ENCODE measurements at places on chromosomes 6 and 20.
A peak's percentile ranks its signal among the peaks of the same experiment; 100 is the strongest.

DNA sequence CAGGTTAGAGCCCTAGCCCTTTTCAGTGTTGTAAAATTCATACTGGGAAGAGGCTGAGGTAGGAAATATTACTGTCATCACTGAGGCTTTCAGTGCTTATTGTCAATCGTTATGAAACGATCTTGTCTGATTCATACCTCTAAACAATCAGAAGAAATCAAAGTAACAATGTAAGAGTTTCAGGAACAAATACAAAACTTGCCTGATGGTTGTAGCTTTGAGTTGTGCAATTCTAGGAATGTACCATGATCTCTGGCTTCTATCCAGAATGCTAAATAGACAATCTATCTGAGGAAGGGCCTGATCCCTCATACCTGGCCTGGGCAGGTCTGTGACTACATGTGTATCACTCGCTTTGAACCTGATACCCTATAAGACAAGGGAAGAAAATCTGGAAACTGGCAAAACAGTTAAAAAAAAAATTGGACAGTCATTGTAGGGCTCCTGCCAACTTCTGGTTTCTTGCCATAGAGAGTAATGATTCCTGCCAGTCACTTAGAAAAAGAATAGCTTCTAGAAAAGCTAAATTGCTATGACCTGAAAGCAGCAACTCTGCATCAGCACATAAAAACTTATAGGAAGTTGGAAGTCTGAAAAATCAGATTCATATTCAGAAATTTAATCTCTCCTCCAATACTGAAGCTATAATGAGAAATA lies 234.7 kb downstream of the BTBD9 start:
- DNase-seq: no peak

DNA sequence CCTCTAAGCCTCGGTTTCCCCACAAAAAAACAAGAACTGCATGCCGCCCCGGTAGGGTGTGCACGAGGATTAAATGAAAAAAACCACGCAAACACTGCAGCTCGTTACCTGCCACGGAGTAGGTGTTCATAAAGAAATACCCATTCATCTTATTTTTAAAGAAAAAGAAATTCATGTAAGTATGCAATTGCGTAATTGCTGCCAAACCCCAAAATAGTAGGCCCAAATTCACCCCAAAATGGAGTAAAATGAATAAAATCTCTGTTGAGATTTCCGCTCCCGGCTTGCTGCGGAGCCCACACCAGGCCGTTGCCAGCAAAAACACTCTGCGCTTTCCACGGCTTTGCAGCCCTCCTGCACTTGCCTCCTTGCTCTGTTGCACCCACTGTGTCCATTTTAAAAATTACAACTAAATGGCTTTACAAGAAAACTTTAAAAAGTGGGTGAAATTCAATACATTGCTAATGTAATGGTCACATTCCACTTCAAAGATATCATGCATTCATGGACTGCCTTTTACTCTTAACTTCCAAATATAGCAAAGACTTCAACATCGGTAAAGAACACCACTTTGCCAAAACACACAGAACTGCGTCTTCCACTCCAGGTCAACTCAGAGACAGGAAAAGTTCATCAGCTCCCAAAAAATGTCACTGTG lies 125.0 kb downstream of the ZMYND8 start:
- DNase-seq: no peak

- no peak for DNase-seq
Observed at GRCh38 chr6:22152841-22153240, 144.0 kb downstream of the PRL start.

- DNase-seq: no peak
Observed at GRCh38 chr20:49115564-49115963, 69.5 kb downstream of the CSE1L start.

DNA sequence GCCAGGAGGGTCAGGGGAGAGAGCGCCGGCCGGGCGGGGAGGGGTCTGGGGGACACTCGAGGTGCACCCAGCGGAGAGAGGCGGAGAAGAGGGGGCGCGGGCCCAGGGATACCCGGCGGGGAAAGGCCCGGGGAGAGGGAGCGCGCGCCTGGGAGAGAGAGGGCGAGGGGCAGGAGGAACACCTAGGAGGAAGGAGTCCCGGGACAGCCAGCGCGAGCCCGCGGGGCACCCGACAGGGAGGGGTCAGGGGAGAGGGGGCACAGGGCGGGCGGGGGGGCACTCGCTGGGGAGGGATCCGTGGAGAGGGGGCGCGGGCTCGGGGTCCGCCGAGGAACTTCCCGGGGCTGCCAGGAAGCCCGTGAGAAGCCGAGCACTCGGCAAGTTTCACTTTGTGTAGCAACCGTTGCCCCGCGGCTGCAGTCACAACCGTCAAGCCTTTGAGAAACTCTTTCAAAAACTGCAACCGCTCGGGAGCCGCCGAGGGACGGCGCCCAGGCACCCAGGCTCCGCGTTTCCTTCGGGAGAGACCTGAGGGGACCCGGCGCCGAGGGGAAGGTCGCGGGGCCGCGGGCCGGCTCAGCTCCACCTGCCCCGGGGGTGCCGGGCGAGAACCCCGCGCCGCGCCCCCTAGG lies 471 bp downstream of the EZR start:
- peak; percentile 44 for DNase-seq

DNA sequence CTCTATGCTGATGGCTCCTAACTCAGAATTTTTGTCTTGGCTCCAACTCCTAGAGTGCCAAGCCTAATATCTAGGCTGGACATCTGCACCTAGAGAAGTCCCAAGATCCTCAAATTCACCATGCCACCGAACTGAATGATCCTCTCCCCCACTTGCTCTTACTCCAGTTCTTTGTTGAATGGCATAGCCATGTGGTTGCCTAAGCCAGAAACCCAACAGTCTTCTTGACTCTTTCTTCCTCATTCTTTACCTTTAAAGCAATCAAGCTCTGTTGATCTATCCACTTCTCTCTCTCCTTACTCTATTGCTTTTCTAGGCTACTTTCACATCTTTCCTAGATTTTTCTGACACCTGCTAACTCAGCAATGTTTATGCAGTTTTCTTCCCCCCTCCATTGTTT lies 126.5 kb upstream of the FOXO3 start:
- no peak for DNase-seq

- DNase-seq: no peak
Observed at GRCh38 chr6:149134511-149134933, 183.0 kb upstream of the TAB2 start.

- DNase-seq: no peak
Observed at GRCh38 chr20:19099596-19100545, 112.6 kb upstream of the SLC24A3 start.

DNA sequence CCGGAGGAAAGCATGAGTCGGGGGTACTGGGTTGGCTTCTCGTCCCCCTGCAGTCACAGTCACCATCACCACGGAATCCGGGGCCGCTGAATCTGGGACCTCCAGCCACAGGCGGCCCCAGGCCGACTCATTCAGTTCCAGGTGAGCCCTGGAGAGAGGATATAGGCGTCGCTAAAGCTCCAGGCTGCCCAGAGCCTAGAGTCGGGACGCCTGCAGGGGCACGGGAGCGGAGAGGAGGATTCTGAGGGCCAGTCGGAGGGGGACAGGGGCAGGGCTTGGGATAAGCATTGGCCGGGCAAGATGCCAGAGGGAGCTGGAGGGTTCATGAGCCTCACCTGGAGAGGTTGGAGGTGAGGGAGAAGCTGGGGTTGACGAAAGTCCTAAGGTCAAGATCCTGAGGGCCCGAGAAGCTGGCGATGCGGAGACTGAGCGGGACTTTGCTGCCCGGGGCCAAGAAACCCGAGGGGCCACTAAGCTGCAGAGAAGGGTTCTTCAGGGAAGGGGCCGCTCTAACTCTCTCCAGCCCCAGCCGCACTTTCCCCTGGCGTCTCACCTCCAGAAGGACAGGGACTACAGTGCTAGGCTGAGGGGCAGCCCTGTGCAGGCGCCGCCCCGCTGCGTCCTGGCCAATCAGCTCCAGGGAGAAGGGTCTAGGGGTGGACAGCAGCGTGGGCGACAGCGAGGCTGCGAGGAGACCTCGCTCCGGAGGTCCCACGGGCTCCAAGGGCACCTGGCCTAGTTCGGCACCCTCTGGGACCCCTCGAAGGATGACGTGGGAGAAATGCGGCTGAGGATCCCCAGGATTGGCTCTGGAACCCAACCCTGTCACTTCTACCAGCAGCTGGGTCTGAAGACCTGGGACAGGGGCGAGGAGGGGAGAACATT lies 3.7 kb downstream of the SAPCD1 start:
- DNase-seq: no peak

- no peak for DNase-seq
Observed at GRCh38 chr6:44339763-44340625, 2.5 kb upstream of the SPATS1 start.

DNA sequence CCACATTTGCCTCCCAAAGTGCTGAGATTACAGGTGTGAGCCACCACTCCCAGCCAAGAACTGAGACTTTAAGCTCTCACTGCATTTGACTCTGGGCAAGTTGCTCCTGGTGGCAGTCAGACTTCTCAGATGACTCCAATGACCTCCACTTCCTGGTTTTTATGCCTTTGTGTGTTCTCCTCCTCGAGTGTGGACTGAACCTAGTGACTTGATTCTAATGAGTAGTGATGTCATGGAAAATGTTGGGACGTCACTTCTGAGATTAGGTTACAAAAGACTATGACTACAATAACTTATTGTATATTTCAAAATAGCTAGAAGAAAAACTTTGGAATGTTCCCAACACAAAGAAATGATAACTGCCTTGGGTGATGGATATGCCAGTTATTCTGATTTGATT lies 12.0 kb downstream of the SPINT3 start:
- DNase-seq: no peak

GRCh38 chr20:62439218-62439617 lies 11.9 kb upstream of the RBBP8NL start:
- no peak for DNase-seq

GRCh38 chr6:3314621-3315467 lies 56.1 kb downstream of the PSMG4 start:
- no peak for DNase-seq

DNA sequence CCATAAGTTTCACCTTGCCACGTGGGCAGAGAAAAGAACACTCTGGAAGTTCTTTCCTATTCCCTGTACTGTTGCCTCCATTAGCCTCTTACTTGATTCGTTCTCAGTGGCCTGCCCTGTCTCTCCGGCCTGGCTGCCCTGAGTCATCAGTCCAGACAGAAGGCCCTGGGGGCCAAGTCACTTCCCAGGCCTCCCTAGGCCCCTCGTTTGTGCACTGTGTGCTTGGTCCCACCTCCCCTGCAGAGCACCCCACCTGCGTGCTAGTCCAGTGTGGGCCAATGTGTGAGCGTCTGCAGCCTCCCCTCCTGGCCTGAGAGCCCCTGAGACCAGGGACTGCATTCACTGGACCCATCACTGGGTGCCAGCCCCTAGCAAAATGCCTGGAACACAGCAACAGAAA lies 191.2 kb upstream of the RREB1 start:
- no peak for DNase-seq

GRCh38 chr6:31940256-31940664 lies 5.6 kb upstream of the CFB start:
- no peak for DNase-seq

DNA sequence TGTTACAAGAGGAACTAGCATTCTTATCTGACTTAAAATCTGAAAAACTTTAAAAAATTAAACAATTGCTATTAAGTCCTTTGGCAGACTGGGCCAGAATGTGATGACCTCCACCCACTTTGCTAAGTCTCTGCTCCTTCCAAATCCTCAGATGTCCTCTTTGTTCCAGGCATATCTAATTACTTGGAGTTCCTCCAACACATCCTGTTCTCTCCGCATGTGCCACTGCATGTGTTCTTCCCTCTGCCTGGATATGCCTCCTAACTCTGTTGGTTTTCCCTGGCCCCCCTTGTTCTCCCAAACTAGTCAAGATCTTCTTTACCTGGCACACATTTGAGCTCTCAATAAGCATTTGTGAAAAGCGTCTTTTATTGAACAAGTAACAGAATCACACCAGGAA lies 23.1 kb downstream of the ELOVL2 start:
- DNase-seq: no peak

DNA sequence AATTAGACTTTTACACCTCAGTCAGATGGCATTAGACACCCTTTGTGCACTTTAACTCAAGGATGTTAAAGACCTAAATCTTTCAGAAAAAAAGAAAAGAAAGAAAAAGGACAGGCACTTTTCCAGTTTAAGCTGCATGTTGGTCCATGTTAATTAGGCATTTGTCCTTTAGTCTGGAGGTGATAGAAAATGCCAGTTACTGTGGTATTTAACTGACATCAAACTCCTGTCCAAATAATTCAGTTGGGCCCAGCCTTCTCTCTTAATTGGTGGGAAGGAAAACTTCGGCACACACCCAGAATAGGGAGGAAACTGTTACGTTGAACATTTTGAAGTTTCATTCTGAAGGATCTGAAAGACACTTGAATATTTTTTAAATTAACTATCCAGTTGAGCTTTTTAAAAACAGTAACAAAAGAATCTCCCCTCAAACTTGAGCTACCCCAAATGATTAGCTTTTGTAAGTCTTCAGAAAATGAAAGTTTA lies 30.3 kb downstream of the RREB1 start:
- DNase-seq: no peak

DNA sequence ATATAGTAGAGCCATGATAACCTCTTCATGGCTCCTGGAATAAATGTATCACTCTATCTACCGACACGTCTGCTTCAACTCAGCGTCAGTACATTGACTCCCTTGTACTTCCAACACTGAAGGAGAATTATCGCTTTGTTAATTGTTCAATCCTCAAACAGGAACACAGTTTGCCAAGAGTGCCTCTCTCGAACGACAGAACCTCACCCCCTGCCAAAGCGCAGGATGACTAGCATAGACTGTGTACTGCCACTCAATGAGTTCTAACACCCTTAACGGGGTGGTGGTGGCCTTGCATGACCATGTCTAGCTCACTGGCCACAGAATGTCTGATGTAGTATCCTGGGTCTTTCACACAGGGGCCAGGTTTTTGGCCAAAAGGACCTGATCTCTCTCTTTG lies 81.4 kb upstream of the HEY2 start:
- no peak for DNase-seq

DNA sequence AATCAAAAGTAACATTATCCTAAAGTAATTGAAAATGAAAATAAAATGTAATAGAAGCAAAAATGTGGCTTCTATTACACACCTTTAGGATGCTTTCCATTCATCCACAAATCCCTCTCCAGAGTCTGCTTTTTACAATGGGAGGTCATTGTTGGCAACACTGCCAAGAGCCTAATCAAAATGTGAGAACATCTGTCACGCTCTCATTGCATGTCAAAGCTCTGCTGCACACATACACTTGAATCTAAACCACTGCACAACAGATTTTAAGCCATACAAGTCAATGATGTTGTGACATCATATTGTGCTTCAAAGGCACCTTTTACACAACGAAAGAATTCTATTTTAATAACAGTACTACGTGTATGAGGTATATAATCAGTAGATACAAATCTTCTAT lies 82.1 kb downstream of the PREP start:
- DNase-seq: no peak

- no peak for DNase-seq
Observed at GRCh38 chr6:169499848-169500247, 202.0 kb downstream of the WDR27 start.

DNA sequence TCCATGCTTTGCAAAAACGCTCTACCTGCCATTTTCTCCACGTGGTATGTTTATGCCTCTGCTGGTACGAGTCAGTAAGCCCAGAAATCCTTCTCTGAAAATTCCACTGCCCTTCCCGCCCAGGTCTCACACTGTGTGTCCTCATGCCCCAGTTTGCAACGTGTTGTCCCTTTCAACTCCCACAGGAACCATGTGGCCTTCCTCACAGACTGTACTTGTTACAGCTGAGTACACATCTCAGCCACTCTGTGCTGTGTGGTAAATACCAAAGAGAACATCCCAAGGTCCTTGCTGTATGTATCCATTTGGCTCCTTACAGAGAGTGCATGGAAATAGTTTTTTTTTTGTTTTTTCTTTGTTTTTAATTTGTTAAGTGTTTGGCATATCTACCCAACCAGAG lies 56.9 kb downstream of the RTN4IP1 start:
- DNase-seq: no peak

- DNase-seq: no peak
Observed at GRCh38 chr6:67666177-67666964, 968.7 kb upstream of the ADGRB3 start.

- DNase-seq: no peak
Observed at GRCh38 chr20:43825051-43825402, 89.6 kb upstream of the TOX2 start.

Measured in T-helper 1 cell (primary cell).